Effector memory CD4-positive, alpha-beta T cell (primary cell): ENCODE measurements at places on chromosomes 7 and 10.

- DNase-seq, result no peak
Observed at GRCh38 chr7:148698007-148698396, 701 bp upstream of the CUL1 start.

DNA sequence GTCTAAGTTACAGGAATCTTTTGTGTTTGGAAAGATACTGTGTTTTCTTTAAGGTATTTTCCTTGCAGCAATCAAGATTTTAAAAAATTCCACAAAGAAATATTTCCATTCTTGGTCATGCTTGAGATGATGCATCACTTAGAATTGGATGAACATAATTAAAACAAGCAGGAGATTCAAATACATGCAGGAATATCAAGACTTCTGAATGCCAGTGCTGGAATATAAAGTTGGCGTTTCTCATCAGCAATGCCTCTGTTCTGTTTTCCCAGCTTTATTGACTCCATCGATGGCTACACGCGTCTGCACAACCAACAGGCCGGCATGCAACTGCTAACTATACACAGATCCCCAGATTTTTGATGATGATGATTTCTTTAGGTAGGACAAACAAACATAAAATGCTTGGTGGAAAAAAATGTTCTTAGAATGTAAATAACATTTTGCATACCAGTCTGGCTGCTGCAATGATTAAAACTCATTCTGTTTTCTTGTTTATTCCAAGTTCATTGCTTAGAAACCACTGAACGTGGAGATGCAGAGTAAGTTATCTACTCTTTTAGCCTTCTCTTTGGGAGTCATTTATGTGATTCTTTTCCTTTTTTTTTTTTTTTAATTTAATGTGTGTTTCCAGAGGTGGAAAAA lies 91.3 kb upstream of the FAM171A1 start:
- DNase-seq, result no peak

GRCh38 chr7:19677180-19677579 lies 31.7 kb downstream of the POLR1F start:
- DNase-seq, result no peak

DNA sequence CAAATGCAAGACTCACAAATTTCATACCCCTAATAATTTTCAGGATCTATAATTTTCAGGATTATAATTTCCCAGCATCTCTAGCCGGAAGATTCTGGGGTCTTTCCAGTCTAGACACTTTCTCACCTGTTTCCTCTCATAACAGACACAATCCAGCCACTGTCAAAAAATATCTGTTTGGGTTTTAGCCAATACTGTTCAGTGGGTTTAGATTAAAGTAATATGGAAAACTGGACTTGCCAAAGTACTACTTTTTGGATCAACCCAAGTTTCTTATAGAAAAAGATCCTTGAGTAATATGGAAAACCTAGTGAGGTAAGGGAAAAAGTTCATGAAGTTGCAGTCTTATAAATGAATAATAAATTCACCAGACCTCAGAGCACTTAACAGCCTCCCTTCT lies 62.1 kb upstream of the NEBL start:
- DNase-seq, result no peak

DNA sequence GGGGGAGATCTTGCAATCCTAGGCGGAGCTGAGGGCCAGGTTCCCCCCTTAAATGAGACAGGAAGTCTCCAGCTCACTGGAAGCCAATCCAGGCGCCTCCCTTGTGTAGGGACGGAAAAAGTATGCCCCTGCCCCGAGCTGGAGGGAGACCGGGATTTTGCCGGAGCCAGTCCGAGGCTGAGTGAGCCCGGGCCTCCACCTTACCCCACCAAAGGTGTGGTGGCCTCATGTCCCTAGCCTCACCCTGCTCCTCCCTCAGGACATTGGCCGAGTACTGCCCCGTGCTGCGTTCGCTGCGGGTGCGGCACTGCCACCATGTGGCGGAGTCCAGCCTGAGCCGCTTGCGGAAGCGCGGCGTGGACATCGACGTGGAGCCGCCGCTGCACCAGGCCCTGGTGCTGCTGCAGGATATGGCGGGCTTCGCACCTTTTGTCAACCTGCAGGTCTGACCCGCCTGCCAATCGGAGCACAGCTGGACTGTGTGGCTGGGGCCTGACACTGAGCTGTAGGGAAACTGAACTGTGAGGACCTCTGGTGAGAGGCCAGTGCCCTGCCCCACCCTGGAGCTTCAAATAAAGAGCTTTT lies 2.0 kb downstream of the FBXL15 start:
- no peak for DNase-seq

DNA sequence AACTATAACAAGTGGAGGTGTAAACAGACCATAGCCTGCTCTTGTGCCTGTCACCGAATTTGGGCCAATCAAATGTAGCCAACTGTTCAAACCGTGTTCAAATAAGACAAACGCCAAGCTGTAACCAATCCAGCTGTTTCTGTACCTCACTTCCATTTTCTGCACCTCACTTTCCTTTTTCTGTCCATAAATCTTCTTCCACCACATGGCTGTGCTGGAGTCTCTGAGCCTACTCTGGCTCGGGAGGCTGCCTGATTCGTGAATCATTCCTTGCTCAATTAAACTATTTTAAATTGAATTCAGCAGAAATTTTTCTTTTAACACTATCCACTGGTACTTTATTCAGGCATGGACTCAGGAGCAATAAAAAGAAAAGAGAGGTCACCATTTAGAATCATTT lies 29.9 kb upstream of the COL1A2 start:
- no peak for DNase-seq

DNA sequence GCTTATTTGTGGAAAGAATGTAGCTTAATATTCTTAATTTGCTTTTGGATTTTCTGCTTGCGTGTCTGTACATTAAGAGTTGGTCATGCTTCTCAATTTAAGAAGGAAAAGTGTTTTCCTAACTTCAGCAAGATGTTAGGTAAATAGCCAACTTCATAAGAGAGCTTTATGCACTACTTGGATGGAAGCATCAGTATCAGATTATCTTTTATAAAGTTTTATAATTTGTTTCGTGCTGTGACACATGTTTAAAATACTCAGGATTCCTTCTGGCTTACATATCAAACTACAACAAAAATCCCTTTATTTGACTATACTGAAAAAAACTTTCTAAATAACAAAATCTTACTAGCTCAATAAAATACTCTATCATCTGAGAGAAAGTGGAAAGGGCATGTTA lies 34.8 kb upstream of the AGR2 start:
- DNase-seq, result no peak

DNA sequence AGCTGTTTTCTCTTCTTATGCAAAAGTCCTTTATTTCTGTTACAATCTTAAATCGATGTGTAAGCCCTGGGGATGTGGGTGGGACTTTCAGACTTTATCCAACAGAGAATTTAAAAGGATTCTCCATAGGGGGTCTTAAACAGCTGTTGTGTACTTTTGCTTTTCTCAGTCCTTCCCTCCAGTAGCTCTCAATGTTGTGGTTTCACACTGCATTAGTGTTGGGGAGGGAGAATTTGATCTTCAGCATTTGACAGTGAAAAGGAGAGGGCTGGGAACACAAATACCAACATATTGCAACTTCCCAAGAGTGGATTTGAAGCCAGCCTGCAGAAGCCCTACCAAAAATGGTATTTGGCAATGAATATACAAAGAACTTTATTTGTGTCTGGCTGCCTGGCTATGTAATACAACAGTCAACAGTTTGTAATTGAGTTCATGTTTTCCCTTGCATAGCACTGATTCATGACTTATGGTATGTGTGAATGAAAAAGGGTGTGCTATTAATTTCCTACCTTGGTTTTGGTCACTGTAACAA lies 80.1 kb upstream of the CAPZA2 start:
- no peak for DNase-seq

GRCh38 chr7:38300175-38300574 lies 26.7 kb upstream of the TARP start:
- DNase-seq, result no peak

GRCh38 chr10:124378881-124379471 lies 39.7 kb downstream of the OAT start:
- DNase-seq, result no peak

DNA sequence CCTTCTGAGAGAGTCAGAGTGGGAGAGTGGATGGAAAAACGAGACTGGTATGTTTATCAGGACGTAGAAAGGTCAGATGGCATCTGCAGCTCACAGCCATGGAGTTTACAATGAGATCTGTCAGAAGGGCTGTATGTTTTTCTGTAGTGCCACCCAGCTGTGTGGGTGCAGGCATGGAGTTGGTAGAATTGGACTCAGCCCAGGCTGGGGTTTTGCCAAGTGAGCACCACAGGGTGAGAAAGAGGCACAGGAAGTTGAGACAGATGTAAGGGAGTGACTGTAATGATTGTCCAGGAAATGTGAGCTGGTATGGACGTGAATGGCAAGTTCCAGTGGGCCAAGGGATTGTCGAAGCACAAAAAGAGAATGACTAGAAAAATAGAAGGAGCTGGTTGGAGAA lies 9.1 kb upstream of the ZYX start:
- no peak for DNase-seq

DNA sequence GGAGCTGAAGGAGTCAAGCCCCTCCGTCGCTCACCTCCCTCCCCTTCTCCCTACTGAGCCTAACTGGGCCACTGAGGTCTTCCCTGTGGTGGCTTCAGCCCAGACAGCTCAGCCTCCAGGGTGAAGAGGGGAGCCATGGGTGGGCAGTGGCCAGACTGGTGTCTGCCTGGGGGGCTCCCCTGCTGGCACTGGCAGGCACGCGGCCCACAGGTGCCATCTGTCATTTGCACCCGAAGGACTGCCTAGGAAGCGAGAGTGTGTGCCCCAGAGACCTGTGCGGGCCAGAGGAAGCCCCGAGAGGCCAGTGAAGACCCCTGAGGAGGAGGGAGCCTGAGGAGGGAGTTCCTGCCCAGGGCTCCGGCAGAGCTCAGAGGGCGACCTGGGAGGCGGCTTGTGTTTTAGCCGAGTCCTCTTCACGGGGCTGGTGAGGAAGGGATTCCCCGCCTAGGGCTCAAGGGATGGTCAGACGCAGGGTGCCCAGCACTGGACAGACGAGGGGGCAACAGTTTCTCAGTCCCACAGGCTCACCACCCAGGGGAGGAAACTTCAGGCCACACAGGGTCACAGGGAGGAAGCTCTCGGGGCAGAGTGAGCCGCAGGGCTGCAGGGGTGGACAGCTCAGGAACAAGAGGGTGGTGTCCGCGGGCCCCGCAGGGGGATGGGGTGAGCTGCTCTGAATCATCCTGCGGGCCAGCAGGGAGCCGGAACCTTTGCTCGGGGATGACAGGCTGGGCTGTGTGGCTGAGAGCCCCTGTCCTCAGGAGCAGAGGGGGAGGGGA lies 76.2 kb upstream of the PPP2R2D start:
- DNase-seq, result no peak

GRCh38 chr10:116752563-116752962 lies 10.2 kb upstream of the HSPA12A start:
- DNase-seq, result no peak

DNA sequence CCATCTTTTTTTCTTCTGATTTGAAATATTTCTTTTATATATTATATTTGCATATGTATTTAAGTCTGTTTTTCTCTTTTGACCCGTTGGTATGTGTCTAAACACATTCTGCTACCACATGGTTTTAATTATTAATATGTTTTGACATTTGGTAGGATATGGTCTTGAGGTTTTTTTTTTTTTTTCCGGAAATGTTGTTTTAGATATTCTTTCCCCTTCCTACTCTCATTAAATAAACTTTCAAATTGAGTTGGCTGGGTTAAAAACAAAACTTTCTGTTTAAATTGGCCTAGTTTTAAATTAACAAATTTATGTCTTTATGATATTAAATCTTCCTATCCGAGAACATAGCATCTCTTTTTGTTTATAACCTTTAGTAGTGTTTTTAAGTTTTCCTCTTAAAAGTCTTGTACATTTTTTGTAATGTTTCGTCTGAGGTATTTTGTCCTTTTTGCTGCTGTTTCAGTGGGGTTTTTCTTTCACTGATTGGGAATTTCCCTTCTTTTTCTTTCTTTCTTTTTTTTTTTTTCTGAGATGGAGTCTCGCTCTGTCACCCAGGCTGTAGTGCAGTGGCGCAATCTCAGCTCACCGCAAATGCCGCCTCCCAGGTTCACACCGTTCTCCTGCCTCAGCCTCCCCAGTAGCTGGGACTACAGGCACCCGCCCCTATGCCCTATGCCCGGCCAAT lies 25.4 kb downstream of the STAM start:
- DNase-seq, result peak; percentile 54

DNA sequence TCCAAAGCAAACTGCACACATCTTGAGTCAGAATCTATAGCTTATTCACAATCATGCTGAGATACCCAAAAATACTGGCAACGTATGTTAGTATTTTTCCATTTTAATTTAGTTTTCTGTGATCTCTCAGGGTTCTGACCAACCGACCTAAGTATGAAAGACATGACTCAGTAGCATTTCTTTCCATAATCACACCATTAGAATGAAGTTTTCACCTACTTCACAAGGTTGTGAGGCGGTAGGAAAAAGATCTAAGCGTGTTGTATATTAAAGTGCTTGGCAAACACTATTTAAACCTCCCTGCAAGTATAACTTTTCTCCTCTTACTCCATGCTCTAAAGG lies 49.1 kb downstream of the PLCE1 start:
- DNase-seq, result no peak

DNA sequence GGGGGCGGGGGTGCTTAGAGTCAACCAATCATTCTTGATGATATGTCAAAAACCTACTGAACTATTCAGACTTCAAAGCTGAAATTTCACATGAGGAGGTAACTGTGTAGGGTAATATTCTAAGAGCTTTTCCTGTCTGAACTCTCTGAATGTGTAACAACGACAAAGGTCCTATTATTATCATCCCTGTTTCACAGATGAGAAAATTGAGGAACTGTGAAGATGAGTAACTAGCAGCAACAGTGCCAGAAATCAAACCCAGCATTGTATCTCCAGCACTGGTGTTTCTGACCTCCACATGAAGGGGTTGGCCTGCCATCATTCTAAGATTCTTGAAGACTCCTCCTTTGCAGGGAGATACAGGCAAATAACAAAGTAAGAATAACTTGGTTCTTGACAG lies 294.7 kb upstream of the AOAH start:
- DNase-seq, result no peak

- no peak for DNase-seq
Observed at GRCh38 chr10:112821038-112821437, 129.0 kb upstream of the TCF7L2 start.

DNA sequence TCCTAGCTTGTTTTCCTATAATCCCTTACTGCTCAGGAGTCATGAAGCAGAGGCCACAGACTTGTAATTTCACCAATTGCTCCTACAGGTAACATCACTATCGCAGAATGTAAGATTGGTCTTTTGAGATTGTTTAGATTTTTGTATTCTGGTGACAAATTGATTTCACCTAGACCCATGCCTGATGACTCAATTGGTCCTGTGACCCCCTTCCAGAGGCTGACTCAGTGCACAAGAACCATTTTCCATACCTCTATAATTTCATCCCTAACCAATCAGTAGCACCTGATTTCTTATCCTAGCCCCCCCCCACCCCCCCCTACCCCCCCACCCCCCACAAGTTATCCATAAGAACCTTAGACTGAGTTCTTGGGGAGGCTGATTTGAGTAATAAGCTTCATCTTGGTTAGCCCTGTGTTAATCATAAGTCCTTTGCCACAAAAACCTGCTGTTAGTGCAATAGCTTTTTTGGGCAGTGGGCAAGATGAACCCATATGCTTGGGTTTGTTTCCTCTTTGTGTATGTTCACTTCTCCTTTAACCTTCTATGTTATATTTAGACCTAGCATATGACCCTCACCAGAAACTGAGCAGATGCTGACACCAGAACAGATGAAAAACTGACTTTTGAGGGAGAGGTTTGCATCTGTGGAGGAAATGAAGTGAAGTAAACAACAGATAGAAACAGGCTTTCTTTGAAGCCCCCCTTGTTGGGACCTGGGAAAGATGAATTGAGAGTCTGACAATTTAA lies 187.1 kb downstream of the KIF20B start:
- DNase-seq, result no peak
